Motor neuron (in vitro differentiated cells): ENCODE measurements at places on chromosomes 11 and 22. TPM values are rescaled to one million over a fixed set of nuclear protein-coding genes. Genes with fewer than 3 reads are reported as not detected.

The MOGAT2 gene
- 0.21 and 0.27 TPM in 2 replicates for total RNA-seq

The CNTN5 gene
- 19.5 and 22.7 TPM in 2 replicates for total RNA-seq

The PTPRJ gene
- total RNA-seq, result 9.4 and 10.3 TPM in 2 replicates

The JAML gene
- 1.6 TPM in 2 replicates for total RNA-seq

The OR5F1 gene
- total RNA-seq, result not detected in 2 replicates

The CCDC179 gene
- not detected in 2 replicates for total RNA-seq

The NXPE2 gene
- 0.71 and 0.97 TPM in 2 replicates for total RNA-seq

The DDIAS gene
- total RNA-seq, result 0.60 and 0.88 TPM in 2 replicates

The RAC2 gene
- total RNA-seq, result 1.1 TPM in 1 of 2 replicates, not detected in the other

The SERPIND1 gene
- total RNA-seq, result 0.89 and 1.0 TPM in 2 replicates

The PELI3 gene
- 13.4 and 13.7 TPM in 2 replicates for total RNA-seq

DNA sequence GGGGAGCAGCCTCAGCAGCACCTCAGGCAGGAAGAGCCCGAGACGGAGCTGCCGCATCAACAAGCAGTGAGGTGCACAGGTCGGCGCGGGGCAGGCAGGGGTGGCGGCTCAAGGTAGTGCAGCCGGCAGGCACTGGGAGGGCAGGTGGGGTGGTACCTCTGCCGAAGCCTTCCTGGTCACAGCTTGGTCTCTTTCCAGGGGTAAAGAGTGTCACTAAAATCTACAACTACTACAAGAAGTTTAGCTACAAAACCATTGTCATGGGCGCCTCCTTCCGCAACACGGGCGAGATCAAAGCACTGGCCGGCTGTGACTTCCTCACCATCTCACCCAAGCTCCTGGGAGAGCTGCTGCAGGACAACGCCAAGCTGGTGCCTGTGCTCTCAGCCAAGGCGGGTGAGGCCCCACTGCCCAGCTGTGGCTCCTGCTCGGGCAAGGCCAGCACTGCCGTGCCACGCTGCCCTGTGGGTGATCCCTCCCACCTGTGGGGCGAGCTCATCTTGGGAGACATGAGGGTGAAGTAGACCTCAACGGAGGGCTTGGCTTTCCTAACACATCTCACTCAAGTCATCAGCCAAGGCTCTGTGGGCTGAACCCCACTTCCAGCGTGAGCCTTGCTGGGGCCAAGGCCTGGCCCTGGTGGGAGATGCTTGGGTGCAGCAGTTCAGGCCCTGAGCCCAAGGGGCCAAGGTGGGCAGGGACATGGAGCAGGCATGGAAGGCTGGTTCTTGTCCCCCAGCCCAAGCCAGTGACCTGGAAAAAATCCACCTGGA, 13.6 kb downstream of the GATD1 start:
- ATAC-seq, result no peak

- ATAC-seq, result no peak
Measured at GRCh38 chr11:84581083-84581482, 1046.1 kb downstream of the DLG2 start.

DNA sequence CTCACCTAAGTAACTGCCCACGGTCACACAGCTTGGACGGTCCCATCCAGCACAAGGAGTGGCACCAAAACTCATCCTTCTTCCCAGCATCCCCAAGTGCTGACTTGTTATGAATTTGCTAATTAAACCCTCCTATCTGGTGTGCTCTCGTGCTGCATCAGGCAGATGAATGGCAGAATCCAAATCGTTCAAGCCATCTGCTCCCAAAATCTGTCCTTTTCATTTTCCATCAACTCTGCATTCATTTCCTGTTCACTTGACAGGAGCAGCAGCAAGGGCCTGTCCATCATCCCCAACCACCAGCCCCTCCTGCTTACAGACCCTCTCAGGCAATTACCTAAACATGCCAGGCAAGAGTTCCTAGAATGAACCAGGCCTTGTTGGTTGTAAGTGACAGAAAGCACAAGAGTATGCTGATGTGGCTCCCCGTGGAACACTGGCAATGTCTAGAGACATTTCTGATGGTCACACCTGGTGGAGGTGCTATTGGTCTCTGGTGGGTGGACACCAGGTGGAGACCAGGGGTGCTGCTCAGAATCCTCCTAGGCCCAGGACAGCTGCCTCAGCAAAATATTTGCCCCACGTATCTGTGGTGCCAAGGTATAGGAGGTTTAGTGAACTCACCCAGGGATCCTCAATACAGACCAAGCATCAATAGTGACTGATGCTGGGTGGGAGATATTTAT, 832.5 kb downstream of the TBC1D22A start:
- ATAC-seq, result no peak

GRCh38 chr11:120123946-120124345, 14.0 kb downstream of the TRIM29 start:
- ATAC-seq, result peak; percentile 36

DNA sequence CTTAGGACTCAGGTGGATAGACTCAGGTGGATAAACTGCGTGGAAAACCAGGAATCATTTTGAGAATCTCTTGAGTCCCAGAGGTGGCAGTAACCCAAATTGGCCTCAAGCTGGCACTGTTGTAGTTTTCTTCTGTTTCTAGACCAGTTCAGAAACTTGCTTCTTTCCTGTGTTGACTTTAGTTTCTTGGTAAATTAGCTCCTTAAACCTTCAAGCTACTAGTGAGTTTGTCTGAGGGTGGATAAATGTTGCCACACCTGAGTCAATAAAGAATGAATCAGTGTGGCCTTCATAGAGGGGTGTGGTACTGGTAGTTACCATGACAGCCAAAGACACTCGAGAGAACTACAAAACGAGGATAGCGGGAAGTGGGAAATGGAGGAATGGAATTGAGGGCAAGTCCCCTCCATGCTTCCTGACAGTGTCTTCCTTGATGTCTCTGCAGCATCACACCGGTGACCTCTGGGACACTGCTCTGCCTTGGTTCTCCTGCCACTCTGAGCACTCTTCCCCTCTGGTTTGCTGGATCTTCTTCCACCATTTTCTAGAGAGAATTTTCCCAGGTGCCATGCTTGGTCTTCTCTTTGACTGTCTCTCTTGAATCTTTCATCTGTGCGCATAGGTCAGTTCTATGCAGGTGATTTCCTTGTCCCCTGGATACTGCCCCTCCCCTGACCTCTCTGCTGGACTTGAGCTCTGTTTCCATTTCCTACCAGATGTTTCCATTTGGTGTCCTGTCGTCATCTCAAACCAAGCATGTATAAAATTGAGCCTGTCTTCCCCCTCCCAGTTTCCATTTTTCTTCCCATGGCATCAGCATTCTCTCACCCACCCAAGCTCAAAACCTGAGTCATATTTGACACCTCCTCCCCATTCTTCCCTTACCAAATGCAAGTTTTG, 7.2 kb downstream of the POLD4 start:
- peak; percentile 43 for ATAC-seq

DNA sequence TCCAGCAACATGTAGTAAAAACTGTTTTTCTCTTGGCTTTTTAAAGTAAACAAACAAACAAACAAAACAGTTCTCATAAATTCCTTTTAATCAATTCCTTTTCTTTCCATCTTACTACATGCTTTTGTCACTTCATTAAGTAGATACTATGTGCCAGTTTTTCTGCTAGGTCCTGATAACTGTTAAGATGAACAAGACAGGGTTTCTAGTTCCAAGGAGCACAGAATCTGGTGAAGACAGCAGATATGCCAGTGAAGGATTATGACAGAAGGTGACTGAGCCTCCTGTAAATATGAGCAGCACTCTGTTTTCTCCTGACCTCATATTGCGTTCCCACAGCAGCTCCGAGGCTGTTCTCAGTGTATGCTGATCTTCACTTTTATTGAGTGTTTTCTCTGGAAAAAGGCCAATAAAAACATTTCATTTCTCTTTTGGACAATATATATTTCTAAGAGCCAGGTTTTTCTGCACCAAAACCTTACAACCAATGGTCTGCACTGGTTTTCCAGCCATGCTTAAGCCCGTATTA, 45.8 kb downstream of the HEPHL1 start:
- no peak for ATAC-seq

DNA sequence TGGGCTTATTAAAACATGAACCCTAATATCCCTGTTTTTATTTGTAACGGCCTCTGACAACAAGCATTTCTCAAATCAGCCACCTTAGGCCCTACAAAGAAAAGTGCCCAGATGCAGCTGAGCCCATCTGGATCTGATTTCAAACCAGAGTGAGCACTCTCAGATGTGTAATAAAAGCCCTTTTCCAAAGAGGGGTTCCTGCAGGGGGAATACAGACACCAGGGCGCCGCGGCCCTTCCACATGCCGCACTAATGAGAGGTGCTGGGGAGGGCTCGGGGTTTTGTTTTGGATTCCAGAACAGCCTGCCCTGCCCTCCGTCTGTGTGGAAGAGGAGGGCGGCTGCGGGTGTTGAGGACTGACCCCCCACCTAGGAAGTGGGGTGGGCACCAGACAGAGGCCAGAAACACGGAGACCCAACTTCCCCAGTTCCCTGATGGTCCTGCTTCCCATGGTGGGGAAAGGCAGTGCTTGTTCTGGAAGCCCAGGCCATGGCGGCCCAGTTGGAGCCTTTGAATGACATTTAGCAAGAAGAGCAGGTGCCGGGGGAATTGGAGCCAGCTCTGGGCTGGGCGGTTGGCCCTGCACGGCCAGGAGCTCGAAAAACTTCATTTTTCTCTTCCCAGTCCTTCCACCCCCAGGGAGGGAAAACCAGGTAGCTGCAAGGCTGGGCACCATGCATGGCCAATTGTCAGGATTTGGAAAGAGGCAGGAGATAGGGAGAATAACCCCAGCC, 63.7 kb downstream of the MACROD1 start:
- no peak for ATAC-seq

DNA sequence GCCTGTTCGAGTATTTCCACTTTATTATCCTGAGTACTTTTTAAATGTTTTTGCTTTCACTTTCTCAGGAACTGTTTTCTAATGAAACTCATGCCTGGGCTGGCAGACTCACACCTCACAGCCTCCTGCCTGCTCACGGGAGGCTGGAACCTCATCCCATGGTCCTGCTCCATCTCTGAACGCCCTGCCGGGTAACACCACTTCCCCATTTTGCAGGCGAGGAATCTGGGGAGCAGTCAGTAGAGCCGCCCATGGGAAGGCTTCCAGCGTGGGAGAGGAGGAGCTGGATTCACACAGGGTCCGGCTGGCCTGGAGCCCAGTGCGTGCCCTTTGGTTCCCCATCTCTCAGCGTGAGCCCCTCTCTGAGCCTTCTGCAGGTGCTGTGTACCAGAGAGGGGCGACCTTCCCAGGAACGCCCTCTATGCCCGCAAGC, 53.6 kb downstream of the SCUBE1 start:
- peak; percentile 9 for ATAC-seq

- ATAC-seq, result no peak
Measured at GRCh38 chr11:76623171-76623883, 47.2 kb downstream of the LRRC32 start.

- no peak for ATAC-seq
Measured at GRCh38 chr11:109612496-109612895, 190.5 kb downstream of the C11orf87 start.

DNA sequence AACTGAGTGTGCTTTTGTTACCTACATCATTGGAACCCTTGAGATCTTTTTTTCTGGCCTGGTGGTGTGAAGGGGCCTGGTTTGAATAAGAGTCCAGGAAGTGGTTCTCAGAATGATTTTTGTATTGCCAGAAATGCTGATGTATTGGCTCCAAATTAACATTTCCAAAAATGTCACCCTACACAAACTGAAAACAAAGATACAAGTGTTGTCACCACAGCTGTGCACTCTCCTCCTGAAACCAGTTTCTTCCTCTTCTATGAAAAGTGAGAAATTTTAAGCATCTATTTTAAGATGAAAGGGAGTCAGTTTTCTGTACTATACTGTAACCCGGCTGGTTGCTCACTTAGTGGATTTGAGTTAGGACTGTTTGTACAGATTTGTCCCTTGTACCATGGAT, 218.8 kb downstream of the PGR start:
- ATAC-seq, result no peak

GRCh38 chr11:88303037-88303436, 34.5 kb downstream of the CTSC start:
- ATAC-seq, result no peak

- ATAC-seq, result no peak
Measured at GRCh38 chr11:61539006-61539405, 30.5 kb downstream of the LRRC10B start.

DNA sequence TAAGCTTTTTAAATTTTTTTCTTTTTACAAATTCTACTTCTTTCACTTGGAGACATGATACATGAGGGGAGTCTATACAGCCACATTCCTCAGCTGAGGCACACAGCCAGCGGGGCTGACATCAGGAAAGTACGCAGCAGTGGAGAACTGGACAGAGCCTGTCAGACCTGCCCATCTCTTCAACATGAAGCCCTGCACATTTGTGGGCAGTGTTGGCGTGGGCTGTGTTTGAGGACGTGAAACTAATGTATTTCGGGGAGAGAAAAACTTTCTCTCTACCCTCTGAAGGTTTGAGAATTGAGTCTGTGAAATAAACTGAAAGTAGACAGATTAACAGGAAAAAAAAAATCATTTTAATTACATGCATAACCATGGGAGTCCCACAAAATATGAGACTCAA, 84.8 kb upstream of the HTATIP2 start:
- peak; percentile 80 for ATAC-seq

DNA sequence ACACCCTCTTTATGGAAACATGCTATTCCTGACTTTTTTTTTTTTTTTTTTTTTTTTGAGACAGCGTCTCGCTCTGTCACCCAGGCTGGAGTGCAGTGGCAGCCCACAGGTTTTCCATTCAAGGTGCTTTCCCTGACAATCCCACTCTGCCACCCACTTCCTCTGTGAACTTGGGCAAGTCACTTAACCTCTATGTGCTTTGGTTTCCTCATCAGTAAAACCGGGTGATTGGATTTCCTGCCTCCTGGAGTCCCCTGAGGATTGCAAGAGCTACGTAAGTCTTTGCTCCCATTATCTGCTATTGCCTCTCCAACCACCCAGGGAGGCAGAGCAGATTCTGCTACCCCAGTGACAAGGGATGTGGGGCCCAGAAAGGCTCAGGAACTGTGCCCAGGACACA, 54.1 kb downstream of the CELSR1 start:
- ATAC-seq, result no peak

DNA sequence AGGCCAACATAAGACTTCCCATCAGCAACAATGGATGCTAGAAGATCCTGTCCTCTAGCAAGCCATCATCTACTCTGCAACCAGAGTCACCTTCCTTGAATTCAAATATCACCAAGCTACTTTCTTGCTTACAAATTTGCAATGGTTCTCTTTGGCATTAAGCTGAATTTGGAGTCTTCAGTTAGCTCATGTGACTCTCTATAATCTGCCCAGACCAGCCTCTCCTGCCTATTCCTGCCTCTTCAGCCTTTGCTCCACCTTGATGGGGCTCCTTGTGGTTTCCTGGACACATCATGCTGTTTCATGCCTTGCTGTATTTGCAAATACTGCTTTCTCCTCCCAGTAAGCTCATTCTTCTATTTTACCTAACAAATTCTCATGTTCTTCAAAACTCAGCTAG, 82.3 kb downstream of the RASSF10 start:
- ATAC-seq, result peak; percentile 58

GRCh38 chr11:61054927-61055562, 47.2 kb upstream of the CD5 start:
- ATAC-seq, result no peak

GRCh38 chr22:18024956-18025720, 777 bp upstream of the MICAL3 start:
- ATAC-seq, result no peak

DNA sequence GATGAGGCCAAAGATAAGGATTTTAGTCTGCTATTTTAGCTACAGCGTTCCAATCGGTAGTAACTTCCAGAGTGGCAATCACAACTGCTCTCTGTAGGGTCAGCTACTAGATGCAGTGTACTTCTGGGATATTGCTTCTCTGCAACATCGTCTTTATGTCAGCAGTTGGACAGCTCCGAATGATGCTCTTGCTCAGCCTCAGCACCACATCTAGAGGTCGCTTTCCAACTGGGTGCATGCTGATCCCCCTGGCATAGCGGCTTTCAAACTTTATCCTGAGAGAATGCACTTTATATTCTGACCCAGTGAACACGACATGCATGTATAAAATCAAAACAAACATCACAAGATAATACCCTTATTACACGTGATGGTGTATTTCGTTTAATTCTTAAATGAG, 219.6 kb downstream of the C11orf87 start:
- no peak for ATAC-seq
